Common myeloid progenitor, CD34-positive (primary cell): ENCODE measurements at places on chromosomes 7 and 10.
A peak's percentile ranks its signal among the peaks of the same experiment; 100 is the strongest.

GRCh38 chr7:129375141-129375938 lies 58.9 kb upstream of the STRIP2 start:
- DNase-seq = no peak

DNA sequence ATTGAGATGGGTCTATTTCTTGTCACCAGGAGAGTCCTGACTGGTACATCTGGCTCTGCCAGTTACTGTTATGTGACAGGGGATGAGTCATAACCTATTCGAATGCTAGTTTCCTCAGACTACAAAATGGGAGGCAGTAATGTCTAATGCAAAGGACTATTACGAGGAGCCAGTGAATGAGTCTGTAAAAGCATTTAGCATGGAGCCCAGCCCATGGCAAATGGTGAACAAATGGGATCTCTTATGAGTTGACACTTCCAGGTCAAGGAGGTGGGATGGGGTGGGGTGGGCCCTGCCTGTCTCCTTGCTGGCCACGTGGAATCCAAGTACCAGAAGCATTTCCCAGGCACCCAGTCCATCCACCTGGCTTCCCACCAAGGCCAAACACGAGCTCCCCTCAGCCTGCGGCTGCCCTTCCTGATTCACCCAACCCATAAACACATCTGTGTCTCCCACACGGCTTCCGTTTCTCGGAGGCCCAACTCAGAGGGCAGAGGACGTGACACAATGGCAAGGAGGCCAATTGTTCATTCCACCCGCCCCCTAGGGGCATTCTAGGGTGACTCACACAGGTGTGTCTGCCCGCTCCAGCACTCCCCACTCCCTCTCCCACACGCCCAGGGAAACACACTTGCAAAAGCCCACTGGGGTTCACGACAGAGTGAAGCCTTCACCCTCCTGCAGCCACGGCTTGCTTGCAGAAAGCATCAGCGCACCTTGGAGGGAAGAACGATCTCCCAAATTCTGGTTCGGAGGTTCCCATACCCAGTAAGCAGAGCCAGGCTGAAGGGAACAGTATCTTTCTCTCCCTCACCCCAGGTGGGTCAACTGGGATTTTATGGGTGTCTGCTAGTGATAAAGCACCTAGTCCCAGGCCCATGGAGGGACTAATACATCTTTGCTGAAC lies 109.8 kb downstream of the SH3PXD2A start:
- peak; percentile 47 for DNase-seq

DNA sequence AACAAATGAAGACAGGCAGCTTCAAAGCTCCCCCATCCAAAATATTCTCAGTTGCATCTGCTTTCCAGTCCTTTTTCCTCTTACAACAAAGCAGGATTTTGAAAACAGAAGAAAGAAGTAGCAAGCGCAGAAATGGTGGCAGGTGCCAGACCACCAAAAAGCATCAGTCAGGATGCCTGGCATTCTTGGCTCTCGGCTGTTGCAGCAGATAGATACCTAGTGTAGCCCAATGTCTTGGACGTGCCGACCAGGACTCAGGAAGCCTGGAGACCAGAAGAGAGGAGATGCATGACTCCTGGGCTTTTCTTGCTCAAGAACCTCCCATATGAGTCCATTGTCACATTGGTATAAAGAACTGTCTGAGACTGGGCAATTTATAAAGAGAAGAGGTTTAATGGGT lies 115.2 kb downstream of the RAB18 start:
- DNase-seq = no peak

DNA sequence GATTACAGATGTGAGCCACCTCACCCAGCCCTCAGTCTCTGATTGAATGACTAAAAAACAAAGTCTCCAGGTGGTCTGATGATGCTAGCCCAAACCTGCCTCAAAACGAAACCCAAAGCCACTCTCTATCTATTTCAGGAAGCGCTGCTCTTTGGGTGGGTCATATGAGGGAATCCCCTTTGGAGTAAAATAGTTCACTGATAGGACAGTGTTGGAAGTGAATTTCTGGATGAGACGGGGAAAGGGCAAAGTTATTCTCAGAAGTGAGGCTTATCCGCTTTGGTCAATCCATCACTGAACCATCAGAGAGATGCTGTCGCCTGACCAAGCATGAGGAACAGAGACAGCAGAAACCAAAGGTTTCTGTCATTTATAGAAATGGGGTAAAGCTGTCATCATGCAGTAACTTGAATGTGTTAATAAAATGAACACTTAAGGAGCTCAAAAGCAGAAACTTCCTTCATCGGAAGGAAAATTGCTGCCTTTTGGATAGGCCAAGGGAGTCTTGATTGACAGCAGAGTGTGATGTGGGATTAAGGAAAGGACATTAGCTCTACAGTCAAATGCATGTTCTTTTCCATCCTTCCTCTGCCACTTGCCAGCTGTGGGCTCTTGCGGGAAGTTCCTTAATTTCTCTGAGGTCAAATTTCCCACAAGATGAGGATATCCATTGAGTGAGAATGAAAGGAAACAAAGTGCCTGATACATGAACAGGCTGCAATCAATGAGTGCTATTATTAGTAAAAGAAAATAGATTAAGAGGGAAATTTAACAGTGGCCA lies 64.9 kb upstream of the C1QL3 start:
- no peak for DNase-seq

GRCh38 chr7:36951257-36951697 lies 227.0 kb upstream of the AOAH start:
- DNase-seq = no peak

GRCh38 chr7:135998081-135998480 lies 20.9 kb upstream of the MTPN start:
- DNase-seq = no peak

DNA sequence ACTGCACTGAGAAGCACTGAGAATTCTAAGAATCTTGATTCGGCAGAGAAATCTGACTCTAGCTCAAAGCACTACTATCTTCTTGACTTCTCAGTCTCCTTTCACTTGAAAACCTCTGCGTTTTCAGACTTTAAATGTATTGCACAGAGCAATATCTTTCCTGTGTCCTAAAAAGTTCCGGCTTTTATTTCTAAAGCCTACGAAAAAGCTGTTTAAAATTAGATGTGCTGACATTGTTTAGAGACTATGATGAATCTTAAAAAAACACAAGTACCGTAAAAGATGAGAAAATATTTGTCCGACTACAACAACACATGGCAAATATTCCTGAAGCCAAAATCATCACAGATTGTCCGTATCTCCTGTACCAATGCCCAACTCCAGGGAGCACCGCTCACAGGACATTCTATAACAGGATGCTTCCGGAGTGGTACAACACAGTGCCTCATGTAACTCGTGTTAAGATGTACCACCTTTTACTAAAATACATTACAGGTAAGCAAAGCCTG lies 136.9 kb downstream of the CUBN start:
- DNase-seq = no peak

DNA sequence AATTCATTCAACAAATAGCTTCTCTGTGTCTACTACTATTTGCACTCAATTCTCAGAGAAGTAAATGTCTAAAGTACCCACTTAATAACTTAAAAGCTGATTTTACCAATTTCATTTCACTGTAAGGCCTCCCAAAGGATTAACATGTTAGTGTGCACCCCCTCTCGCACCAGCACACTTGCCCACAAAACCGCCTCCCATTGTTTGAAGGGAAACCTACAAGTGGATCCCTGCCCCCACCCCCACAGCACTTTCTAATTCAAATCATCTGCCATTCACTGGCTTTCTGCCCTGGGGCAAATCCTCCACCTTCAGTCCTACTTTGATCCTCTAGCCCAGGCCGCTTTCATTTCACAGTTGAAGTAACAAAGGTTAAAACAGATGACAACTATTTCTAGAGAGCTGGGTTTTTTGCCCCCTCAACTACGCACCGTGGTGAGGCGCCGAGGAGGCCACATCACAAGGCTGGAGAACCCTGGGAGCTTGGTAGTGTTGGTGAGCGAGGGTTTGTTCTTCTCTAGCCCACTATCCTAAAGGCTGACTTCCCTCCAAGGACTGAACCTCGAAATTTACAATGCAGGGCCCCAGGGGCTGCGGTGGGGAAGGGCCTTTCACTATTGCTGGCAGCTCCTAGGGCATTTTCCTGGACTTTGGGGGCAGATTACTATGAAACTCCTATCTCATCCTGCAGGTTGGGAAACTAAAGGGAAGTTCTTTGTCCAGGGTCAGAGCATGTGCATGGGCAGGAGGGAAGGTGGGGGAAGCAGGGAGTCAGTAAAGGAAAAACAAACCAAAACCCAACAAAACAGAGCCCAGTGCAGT lies 517.4 kb upstream of the ZMIZ1 start:
- DNase-seq = no peak

- DNase-seq = no peak
These were observed 8.7 kb upstream of the EN2 start for GRCh38 chr7:155449008-155449868.

- DNase-seq = no peak
These were observed 31.7 kb downstream of the ITPRID1 start for GRCh38 chr7:31545549-31545948.

DNA sequence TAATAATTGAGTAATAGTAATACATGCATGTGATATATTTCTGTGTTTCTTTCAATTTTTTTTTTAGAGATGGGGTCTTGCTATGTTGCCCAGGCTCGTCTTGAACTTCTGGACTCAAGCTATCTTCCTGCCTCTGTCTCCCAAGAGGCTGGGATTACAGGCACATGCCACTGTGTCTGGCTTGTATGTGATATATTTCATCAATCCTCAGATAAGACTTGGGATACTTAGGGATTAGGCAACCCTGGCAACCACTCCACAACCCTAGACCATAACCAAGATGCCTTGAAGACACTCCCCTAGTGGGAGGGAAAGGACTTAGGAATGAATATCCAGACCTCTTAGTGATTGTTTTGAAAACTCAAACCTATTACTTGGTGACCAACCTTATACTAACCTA lies 154.8 kb downstream of the CCDC3 start:
- no peak for DNase-seq

DNA sequence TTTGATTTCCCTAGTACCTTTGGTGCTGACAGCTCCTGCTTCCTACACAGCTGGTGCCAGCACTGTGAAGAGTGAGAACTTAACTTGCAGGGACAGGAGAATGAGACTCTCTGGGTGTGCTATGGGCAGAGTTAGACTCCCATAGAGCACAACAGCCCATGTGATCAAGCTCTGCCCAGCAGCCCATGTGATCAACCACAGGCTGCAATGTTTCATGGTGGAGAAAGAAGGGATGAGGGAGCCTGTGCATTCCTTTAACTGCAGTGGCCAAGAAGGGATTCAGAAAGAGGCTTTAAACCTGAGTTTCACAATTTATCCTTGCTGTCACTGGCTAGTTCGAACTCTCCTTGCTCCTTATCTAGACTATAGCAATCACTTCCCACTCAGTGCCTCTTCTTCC lies 10.0 kb upstream of the MEST start:
- DNase-seq = no peak

- no peak for DNase-seq
These were observed 28.2 kb downstream of the TAS2R41 start for GRCh38 chr7:143505838-143506237.

GRCh38 chr10:118175148-118175547 lies 128.4 kb upstream of the RAB11FIP2 start:
- DNase-seq = no peak

GRCh38 chr7:130151591-130152492 lies 53.4 kb downstream of the TMEM209 start:
- DNase-seq = peak; percentile 49

DNA sequence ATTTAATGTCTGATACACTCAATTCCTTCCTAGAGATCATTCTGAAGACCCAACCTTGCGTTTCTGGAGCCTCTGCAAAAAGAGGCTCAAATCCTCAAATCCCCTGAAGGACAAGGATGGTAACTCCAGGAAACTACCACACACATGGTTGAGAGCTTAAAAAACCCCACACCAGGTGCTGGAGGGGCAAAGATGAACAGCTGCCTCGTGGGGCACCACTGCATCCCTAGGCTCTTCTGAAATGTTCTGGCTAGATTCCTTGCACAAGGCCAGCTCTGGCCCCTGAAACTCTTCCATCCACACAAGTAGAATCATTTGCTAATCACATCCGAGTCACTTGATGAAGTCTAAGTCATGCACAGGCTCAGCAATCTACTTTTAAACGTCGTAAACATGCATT lies 286.6 kb downstream of the ELMO1 start:
- DNase-seq = no peak

GRCh38 chr10:34702093-34702937 lies 112.8 kb downstream of the PARD3 start:
- DNase-seq = no peak

GRCh38 chr10:119483001-119483400 lies 59.5 kb downstream of the RGS10 start:
- DNase-seq = peak; percentile 21

DNA sequence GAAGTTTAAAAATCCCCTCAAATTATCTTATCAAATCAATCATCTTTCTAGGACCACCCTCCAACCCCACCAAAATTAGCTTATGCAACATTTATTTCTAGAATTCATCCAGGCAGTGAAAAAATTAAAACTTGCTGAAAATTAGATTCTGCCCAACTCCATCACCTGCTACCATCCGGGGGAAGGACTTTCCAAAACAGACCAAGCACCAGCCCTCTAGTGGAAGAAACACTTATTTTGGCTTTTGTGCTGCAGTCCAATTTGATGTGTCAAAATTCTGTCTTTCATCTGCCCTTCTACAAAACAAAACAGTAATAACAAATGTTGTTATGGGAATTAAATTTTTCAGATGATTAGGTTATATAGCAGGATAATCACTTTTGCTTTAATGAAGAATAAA lies 35.1 kb downstream of the GCC1 start:
- no peak for DNase-seq

DNA sequence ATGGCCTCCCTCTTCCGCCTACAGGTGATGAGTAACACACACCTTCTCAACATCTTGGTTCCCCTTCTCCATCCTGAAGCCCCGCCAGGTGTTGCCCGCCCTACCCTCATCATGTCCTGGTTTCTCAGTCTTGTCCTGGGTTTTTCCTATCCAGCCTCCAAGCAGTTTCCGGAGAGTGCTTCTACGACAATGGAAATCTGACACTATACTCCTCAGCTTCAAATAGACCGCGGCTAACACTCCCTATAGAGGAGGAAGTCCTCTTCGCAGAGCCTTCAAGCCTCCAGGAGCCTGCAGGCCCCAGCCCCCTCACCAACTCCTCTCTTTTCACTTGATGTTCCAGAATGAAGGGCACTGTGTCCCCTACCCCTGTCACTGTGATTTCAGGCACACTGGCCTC lies 147.4 kb downstream of the PRPF18 start:
- DNase-seq = no peak

- no peak for DNase-seq
These were observed 168.3 kb upstream of the RNF32 start for GRCh38 chr7:156472267-156472666.

GRCh38 chr10:12844811-12845483 lies 156.6 kb downstream of the CCDC3 start:
- DNase-seq = peak; percentile 48

GRCh38 chr10:132486539-132487121 lies 51.0 kb upstream of the INPP5A start:
- no peak for DNase-seq
